ENCODE measurements at places on chromosomes 4 and X.

GRCh38 chr4:55437356-55437796 lies 41.6 kb downstream of the TMEM165 start:
- DNase-seq = no peak

GRCh38 chrX:9677098-9677739 lies 88.4 kb downstream of the GPR143 start:
- DNase-seq = no peak

GRCh38 chrX:40006106-40007017 lies 91.4 kb downstream of the BCOR start:
- DNase-seq = peak; percentile 64

DNA sequence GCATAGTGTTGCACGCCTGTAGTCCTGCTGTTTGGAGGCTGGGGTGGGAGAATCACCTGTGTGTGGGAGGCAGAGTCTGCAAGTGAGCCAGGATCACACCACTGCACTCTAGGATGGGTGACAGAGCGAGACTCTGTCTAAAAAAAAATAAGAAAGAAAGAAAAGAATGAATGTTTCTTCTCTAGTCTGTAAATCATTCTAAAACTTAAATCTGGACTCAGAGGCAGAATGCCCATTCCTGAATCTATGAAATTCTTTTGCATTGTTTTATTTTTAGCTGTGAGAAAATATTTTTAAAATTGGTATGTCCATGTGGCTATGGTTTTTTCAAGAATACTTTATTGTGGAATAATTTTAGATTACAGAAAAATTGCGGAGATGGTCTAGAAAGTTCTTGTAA lies 49.3 kb downstream of the RAPGEF2 start:
- no peak for DNase-seq

DNA sequence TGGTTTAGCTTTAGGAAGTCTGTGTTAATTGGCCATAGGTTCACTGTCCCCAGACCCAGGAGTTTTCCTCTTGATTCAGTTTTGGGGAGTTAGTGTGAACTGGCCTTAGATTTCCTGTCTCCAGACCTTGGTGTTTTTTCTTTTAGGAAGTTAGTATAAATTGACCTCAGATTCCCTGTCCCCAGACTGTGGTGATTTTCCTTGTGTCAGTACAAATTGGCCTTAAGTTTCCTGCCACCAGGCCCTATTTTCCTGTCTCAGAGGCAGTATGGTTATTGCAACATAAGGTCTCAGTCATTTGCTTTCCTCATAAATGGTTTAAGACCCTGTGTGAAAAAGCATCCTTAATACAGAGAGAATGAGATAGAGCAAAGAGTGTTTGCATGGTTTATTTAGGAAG lies 595.8 kb downstream of the NLGN4X start:
- DNase-seq = no peak

DNA sequence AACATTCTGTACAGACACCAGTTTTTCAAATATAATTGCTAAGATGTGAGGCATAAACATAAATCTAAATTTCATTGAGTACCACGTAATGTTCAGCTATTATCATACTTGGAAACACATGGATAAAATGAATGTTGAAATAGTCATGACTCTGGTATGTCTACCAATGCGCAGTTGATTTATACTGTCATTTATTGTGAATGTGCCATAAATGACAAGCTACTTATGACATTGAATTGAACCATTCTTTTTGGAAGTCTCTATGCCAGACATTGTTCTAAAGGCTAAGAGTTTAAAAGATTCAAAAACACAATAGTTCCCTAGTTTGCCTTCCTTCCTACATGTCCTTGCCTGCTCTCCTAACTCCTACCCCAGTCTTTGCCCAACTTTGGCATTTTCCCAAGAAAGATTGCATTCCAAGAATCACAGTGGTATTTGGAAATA lies 96.6 kb upstream of the DMD start:
- no peak for DNase-seq

GRCh38 chr4:108036213-108036612 lies 46.5 kb downstream of the HADH start:
- DNase-seq = peak; percentile 68

Data from activated CD8-positive, alpha-beta memory T cell treated with anti-CD3 and anti-CD28 coated beads, Interleukin-2, amount 50 U/mL, for 48 hours (primary cell).